Uterus (tissue), 4 donors: ENCODE measurements at places on chromosomes 12 and 14. TPM values are rescaled to one million over a fixed set of nuclear protein-coding genes. Genes with fewer than 3 reads are reported as not detected.

- no peaks in the 10 kb centered on the region for H3K4me1 ChIP-seq
- no peak for DNase-seq
- no peak overlapping the region for H3K4me3 ChIP-seq
- H3K27me3 ChIP-seq: no peaks in the 10 kb centered on the region
- H3K36me3 ChIP-seq: no peaks in the 10 kb centered on the region
- H3K27ac ChIP-seq: no peak overlapping the region
Observed at GRCh38 chr14:104420990-104421389, 158.6 kb upstream of the C14orf180 start.

- H3K4me1 ChIP-seq: no peaks in the 10 kb centered on the region
- no peaks in the 10 kb centered on the region for H3K27me3 ChIP-seq
- no peak overlapping the region for H3K27ac ChIP-seq
- H3K4me3 ChIP-seq: no peak overlapping the region
Observed at GRCh38 chr12:130783110-130783715, 55.8 kb downstream of the STX2 start.

DNA sequence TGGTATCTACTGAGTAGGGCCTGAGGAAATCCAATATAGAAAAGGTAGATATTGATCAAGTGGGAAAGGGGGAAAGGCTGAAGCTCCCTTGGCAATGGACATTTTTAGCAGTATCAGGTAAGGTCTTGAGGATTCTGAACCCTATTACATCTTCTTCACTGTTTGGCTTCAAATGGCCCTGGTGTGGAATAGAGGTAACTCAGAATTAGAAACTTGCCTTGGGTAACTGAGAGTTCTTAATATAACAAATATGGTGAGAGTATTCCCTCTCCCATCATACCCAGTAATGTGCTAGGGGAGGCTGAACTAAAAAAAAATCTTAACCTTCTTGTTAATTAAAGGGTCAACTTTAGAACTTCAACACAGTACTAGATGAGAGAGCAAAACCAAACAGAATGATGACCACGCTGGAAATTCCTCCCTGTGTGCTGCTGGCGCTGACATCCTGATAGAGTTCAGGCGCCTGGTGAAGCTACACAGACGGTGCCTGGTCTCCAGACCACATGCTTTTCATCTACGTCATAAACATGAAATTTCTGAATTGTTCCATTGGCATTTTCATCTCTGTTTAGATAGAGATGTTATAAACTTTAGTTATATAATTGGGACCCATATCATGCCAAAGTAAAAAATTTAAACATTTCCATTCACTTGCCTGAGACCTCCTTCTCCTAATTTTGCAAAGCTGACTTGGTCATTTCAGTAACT lies 128.3 kb downstream of the AKAP6 start:
- no peak for DNase-seq
- peak overlapping the region; percentile 6 for H3K27ac ChIP-seq
- H3K36me3 ChIP-seq: no peaks in the 10 kb centered on the region
- no peak overlapping the region for H3K4me3 ChIP-seq
- H3K27me3 ChIP-seq: no peaks in the 10 kb centered on the region
- no peaks in the 10 kb centered on the region for H3K4me1 ChIP-seq

- no peak overlapping the region for H3K27ac ChIP-seq
- no peak for DNase-seq
- no peaks in the 10 kb centered on the region for H3K36me3 ChIP-seq
- no peaks in the 10 kb centered on the region for H3K27me3 ChIP-seq
- H3K4me3 ChIP-seq: no peak overlapping the region
Observed at GRCh38 chr14:52076334-52076733, 7.5 kb upstream of the NID2 start.

DNA sequence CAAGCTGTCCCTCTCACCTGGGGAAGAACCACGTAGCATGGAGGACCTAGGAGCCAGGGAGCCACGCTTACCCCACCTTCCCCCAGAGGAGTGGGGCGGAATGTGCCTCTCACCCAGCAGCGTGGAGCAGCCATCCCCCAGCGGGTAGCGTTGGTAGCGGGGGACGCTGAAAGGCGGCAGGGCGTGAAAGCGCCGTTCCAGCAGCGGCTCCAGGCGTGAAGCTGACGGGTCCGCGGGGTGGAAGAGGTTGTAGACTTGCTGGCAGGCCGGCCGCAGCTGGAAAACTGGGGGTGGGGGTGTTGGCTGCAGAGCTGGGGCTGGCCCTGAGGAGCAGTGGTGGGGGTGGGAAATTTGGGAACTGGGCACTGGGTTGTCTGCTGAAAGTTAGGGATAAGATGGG lies 11.9 kb downstream of the ARL6IP4 start:
- no peaks in the 10 kb centered on the region for H3K36me3 ChIP-seq
- DNase-seq: no peak
- no peak overlapping the region for H3K27ac ChIP-seq
- H3K27me3 ChIP-seq: no peaks in the 10 kb centered on the region

Gene CLEC4E
- total RNA-seq: 11.2 TPM

Gene DPPA3
- total RNA-seq: not detected

DNA sequence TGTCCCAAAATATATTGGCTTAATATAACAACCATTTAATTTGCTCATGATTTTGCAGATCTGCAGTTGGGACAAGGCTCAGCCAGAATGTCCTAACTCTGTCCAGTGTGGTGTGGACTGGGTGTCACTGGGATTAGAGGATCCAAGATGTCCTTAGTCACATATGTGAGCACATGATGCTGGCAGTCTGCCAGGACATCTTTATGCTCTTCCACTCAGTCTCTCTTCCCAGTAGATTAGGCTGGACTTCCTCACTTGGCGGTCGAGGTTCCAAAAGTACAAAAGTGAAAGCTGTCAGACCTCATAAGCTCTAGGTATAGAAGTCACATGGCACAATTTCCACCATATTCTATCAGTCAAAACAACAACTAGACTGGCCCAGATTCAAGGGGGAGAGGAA lies 167.9 kb upstream of the NTF3 start:
- no peak overlapping the region for H3K27ac ChIP-seq
- H3K4me1 ChIP-seq: no peaks in the 10 kb centered on the region
- H3K4me3 ChIP-seq: no peak overlapping the region

DNA sequence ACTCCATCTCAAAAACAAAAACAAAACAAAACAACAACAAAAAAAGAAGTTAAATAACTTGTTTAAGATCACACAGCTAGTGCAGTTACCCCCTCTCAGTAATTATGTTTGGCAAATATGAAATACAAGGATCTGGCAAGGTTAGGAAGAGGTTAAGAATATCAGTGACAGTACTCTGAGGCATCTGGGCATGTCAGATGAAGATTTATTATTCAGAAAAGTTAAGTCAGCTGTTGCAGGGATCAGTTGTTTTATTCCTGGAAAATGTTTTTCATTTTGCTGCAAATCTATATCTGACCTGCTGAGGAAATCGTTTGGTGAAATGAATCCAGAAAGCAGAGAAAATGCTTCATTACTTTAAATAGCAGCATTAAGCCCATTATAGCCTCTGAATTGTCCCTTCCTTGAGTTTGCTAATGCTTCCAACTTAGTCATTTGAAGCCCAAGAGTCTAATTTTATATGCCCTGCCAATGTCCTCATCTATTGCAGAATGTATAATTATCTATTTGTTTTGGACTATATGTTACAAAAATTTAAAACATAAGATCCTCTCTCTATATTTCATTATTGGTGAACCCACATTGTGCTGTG lies 8.1 kb downstream of the GPX2 start:
- no peaks in the 10 kb centered on the region for H3K27me3 ChIP-seq
- H3K4me3 ChIP-seq: no peak overlapping the region
- H3K4me1 ChIP-seq: no peaks in the 10 kb centered on the region
- DNase-seq: no peak
- H3K27ac ChIP-seq: no peak overlapping the region

- no peak overlapping the region for H3K27ac ChIP-seq
- H3K4me3 ChIP-seq: no peak overlapping the region
- H3K27me3 ChIP-seq: no peaks in the 10 kb centered on the region
- H3K36me3 ChIP-seq: no peaks in the 10 kb centered on the region
- H3K4me1 ChIP-seq: no peaks in the 10 kb centered on the region
Observed at GRCh38 chr14:30252151-30252550, 306.8 kb upstream of the G2E3 start.

- no peak for DNase-seq
- no peaks in the 10 kb centered on the region for H3K4me1 ChIP-seq
- H3K36me3 ChIP-seq: no peaks in the 10 kb centered on the region
- H3K27ac ChIP-seq: no peak overlapping the region
- no peak overlapping the region for H3K4me3 ChIP-seq
Observed at GRCh38 chr14:91158091-91158790, 44.4 kb downstream of the DGLUCY start.

DNA sequence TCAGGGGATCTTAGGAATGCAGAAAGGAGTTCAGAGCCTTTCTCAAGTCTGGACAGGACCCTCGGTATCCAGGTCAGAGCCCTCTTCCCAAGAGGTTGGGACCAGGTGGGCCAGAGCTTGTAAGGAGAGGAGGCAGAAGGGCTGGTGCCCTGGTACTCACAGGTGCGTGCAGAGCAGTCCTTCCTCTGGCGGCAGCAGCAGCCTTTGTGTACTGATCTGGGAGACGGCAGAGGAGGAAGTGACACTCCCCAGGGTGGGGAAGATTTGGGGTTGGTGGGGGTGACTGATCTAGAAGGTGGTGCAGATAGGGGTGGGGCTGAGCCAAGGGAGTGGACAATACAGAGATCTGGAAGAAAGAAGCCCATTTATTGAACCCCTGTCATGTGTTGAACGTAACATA lies at the start of gene ITGB7:
Gene ITGB7, minus strand, starts transcription at position 210 of the 400 bp plus-strand sequence. CDS start 6,808 bp downstream, outside the sequence.
- H3K4me3 ChIP-seq: no peak within 1 kb of the TSS
- H3K36me3 ChIP-seq: no peaks in the 10 kb centered on the region
- H3K27ac ChIP-seq: no peak within 1 kb of the TSS
- DNase-seq: no peak
- H3K27me3 ChIP-seq: no peaks in the 10 kb centered on the region

Gene TSHR
- total RNA-seq: 0.73 TPM

DNA sequence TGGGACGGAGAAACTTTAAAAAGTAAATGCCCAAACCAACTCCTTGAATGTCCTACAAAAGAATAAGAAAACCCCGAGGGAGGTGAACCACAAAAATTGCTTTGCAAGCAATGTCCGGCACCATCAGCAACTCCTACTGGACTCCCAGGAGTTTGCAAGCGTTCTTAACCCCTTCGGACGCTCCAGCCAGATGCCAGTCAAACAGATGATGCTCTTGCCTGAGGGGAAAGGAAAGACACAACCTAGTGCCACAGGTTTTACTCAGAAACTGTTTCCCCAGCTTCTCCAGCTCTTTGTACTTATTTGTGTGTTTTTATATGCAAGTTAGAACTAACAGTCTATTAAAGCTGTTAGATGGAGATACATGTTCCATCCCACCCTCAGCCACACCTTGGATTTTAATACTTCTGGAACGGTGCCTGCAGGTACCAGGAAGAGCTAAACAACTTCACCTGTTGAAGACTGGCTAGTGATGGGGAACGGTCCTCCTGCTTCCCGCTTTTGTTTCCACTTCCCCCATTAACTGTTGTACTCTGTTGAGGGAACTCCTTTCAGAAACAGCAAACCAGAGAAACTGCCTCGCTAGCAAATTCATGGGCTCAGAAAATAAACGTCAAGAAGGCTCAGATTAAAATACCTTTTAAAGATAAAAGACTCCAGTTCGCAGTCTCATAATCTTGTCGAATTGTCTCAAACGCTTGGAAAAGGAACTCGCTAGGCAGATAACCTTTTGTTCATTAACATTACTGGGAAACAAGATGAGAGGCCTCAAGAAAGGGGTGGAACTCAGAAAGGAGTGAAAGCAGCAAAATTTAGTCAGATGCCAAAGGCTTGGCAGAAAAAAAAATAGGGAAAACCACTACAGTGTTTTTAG lies 1.1 kb upstream of the FERMT2 start:
- no peaks in the 10 kb centered on the region for H3K36me3 ChIP-seq
- H3K4me3 ChIP-seq: peak overlapping the region; percentile 69
- no peak for DNase-seq
- no peaks in the 10 kb centered on the region for H3K27me3 ChIP-seq
- peak overlapping the region; percentile 100 for H3K27ac ChIP-seq

DNA sequence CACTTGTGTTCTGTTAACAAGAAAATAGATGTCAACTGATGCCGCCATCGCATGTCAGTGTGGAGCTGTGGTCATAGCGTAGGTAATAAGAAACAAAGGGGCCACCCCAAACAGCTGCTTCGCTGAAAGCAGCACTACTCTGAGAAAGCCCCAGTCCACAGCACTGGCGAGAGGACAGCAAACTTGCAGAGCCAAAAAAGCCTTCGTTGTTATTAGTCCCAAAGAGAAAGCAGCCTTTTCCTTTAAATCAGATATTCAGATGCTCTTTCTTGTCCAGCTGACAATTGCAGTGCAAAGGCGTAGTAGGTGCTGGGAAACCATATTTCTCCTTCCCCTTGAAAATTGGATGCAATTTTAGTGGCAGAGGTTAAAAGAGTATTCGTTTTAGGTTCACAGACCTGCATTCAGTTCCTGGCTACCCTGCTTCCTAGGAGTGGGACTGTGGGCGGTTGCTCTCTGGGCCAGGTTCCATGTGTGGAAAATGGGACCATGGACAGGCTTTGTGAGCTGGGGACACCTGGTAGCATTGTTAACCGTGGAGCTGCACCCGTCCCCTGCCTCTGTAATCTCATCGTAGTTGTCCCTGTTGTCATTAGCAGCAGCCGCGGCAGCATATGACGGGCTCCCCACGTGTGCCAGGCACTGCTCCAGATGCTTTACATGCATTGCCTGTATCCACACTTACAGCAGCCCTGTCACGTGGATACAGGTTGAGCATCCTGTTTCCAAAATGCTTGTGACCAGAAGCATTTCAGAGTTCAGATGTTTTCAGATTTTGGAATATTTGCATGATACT lies 54.2 kb downstream of the ELK3 start:
- peak overlapping the region; percentile 83 for H3K27ac ChIP-seq
- DNase-seq: no peak
- H3K27me3 ChIP-seq: no peaks in the 10 kb centered on the region
- no peaks in the 10 kb centered on the region for H3K36me3 ChIP-seq
- H3K4me1 ChIP-seq: no peaks in the 10 kb centered on the region

DNA sequence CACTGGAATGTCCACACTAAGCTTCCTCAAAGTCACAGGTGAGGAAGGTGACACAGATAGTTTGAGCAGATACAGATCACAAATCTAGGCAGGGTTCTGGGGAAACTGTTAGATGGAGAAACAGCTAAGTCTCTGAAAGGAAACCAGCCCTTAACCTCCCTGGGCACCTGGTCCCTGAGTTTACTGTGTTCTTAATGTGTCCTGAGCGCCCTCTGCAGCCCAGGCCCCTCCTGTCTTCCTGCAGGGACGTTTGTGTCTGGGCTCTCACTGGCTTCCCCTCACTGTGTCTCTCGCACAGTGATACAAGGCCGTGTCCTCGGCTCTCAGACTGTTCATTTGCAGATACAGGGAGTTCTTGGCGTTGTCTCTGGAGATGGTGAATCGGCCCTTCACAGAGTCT lies 684.3 kb downstream of the TMEM121 start:
- no peak overlapping the region for H3K4me3 ChIP-seq
- H3K36me3 ChIP-seq: no peaks in the 10 kb centered on the region

Gene CCDC38
- not detected for total RNA-seq
